Thyroid gland (tissue), 4 donors: ENCODE measurements at places on chromosomes 12 and 14. TPM values are rescaled to one million over a fixed set of nuclear protein-coding genes. Genes with fewer than 3 reads are reported as not detected.
A peak's percentile ranks its signal among the peaks of the same experiment; 100 is the strongest.

- no peaks in the 10 kb centered on the region for H3K36me3 ChIP-seq
- H3K27me3 ChIP-seq, result no peaks in the 10 kb centered on the region
- H3K4me1 ChIP-seq, result peaks cover 11% of the 10 kb centered on the region
- no peak overlapping the region for H3K4me3 ChIP-seq
These were observed 32.9 kb downstream of the NDUFA12 start for GRCh38 chr12:94970560-94970959.

DNA sequence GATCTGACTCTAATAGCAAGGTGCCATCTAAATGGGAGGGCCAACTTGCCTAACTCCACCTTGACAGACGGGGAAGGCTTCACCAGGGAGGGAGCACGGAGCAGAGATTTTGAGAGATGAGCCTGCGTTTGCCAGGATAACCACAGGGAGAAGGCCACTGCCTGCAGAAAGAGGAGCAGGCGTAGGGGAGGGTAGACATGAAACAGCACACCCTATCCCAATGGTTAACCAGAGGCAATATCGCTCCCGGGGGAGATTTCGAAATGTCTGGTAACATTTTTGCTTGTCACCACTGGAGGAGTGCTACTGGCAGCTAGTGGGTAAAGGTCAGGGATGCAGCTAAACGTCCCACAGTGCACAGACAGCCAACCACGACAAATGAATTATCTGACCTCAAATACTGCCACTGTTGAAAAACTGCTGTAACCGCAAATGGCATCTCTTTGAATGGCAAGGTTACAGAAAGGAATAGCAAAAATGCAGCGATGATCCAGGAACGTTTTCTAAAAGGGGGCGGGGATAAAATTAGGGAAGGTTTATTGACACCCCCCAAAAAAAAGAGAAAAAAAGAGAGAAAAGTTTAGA is 126.0 kb upstream of the ATF7IP start:
- no peaks in the 10 kb centered on the region for H3K27me3 ChIP-seq
- no peak overlapping the region for H3K4me3 ChIP-seq
- H3K36me3 ChIP-seq, result no peaks in the 10 kb centered on the region
- no peak for DNase-seq
- no peaks in the 10 kb centered on the region for H3K4me1 ChIP-seq
- no peak overlapping the region for H3K27ac ChIP-seq

- no peaks in the 10 kb centered on the region for H3K27me3 ChIP-seq
- H3K27ac ChIP-seq, result no peak overlapping the region
- no peaks in the 10 kb centered on the region for H3K4me1 ChIP-seq
- no peak overlapping the region for H3K4me3 ChIP-seq
These were observed 9.5 kb downstream of the TSPAN11 start for GRCh38 chr12:30936036-30936435.

DNA sequence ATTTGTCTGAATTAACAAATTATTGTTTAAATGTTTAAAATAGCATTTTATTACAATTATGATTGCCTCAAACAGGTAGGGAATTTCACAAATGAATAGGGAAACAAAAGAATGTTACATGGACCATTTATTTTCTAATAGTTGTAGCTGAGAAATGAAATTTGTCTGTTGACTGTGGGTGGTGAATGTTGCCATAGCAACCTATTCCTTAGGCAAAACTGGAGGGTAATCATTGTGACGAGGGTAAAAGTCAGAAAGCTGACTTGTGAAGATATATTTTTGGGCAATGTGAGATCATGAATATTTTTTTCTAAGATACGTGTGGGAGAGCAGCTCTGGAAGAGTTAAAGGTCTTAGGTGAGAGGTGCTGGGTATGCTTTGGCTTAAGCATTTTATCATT is 24.2 kb upstream of the CLEC14A start:
- no peaks in the 10 kb centered on the region for H3K27me3 ChIP-seq
- DNase-seq, result no peak
- H3K27ac ChIP-seq, result no peak overlapping the region
- H3K4me1 ChIP-seq, result no peaks in the 10 kb centered on the region

- peak within 1 kb of the TSS; percentile 93 for H3K27ac ChIP-seq
- no peaks in the 10 kb centered on the region for H3K27me3 ChIP-seq
- peak; percentile 94 for DNase-seq
- H3K36me3 ChIP-seq, result no peaks in the 10 kb centered on the region
- peaks cover 40% of the 10 kb centered on the region for H3K4me1 ChIP-seq
- no peak within 1 kb of the TSS for H3K4me3 ChIP-seq
These were observed at the start of gene RNF212B for GRCh38 chr14:23237772-23238594. RNF212B (plus strand) TSS chr14:23237936; CDS start chr14:23240346, 2,410 bp downstream.

DNA sequence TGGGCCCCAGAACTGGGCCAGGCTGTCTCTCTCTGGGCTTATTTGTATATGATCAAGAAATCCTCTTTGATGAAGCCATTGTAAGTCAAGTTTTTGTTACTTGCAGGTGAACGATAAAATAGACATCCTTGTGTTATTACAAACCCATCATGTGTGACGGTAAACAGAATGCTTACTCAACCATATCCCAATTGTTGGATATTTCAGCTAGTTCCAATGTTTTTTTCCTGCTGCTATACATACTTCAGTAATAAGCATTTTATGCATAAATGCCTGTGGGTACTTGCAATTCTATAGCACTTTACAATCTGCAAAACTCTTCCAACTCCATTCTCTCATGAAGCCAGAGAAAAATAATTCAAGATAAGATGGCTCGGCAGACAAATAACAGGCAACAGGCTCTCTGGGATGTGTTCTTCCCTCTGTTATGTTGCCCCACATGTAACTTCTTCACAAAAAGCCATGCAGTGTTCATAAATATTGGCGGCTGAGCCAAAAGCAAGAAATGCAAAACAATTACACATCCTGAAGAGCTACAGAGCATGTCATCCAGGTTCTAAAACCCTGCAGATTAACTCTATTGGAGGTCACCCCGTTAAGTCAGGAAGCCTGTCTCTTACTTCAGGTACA is 69.5 kb downstream of the CLMN start:
- H3K4me3 ChIP-seq, result no peak overlapping the region
- peaks cover 21% of the 10 kb centered on the region for H3K4me1 ChIP-seq
- no peak for DNase-seq
- no peaks in the 10 kb centered on the region for H3K27me3 ChIP-seq

GRCh38 chr12:95205016-95205624 is 12.1 kb downstream of the FGD6 start:
- H3K4me1 ChIP-seq, result peaks cover 59% of the 10 kb centered on the region
- DNase-seq, result no peak
- H3K4me3 ChIP-seq, result no peak overlapping the region
- H3K27me3 ChIP-seq, result no peaks in the 10 kb centered on the region

GRCh38 chr12:22334410-22335100 is at the start of gene ST8SIA1:
ST8SIA1 (minus strand) TSS chr12:22334707; CDS start chr12:22334232, 475 bp downstream.
- peak; percentile 29 for DNase-seq
- peak within 1 kb of the TSS; percentile 43 for H3K4me3 ChIP-seq
- H3K27ac ChIP-seq, result no peak within 1 kb of the TSS
- no peaks in the 10 kb centered on the region for H3K27me3 ChIP-seq

GRCh38 chr14:92866901-92867865 is 55.8 kb upstream of the CHGA start:
- DNase-seq, result no peak
- H3K4me1 ChIP-seq, result no peaks in the 10 kb centered on the region
- no peaks in the 10 kb centered on the region for H3K27me3 ChIP-seq
- no peak overlapping the region for H3K4me3 ChIP-seq

DNA sequence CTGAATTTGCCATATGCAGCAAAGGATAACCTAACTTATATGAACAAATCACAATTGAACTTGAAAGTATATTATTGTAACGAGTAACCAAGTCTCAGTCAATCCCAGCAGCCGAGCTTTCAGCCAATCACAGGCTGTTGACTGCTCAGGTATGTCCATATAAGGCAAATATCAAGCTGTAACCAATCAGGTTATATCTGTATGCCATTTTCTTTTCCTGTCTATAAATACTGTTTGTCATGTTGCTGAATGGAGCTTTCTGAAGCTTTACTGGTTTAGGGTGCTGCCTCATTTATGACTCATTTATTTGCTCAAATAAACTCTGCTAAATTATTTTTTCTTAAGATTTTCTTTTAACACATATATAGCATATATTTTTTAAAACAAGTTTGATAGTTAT is 1059.5 kb downstream of the GALC start:
- no peaks in the 10 kb centered on the region for H3K4me1 ChIP-seq
- H3K27me3 ChIP-seq, result no peaks in the 10 kb centered on the region
- H3K36me3 ChIP-seq, result no peaks in the 10 kb centered on the region
- H3K4me3 ChIP-seq, result no peak overlapping the region

DNA sequence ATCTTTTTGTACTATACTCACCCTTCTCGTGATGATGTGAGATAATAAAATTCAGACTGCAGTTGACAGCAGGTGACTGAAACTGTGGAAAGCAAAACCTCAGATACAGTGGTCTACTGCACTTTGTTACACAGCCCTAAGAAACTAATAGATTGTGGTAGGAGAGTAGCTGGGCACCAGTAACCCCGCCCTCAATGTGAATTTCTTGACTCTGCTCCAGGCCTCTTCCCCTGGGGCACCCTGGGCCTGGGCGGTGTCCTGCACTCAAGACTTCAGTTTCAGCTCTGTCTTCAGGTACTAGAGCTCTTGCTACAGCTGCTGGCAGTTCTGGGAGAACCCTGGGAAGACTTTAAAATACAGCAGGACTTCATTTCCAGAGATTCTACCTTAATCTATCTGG is 197.6 kb upstream of the AVPR1A start:
- H3K4me1 ChIP-seq, result peaks cover 13% of the 10 kb centered on the region
- no peaks in the 10 kb centered on the region for H3K27me3 ChIP-seq
- no peak overlapping the region for H3K27ac ChIP-seq
- no peaks in the 10 kb centered on the region for H3K36me3 ChIP-seq

GRCh38 chr12:22893878-22894277 is 268.9 kb downstream of the ETNK1 start:
- H3K27me3 ChIP-seq, result no peaks in the 10 kb centered on the region
- H3K27ac ChIP-seq, result no peak overlapping the region
- no peaks in the 10 kb centered on the region for H3K36me3 ChIP-seq
- DNase-seq, result no peak
- no peaks in the 10 kb centered on the region for H3K4me1 ChIP-seq
- no peak overlapping the region for H3K4me3 ChIP-seq

- H3K36me3 ChIP-seq, result peaks cover 10% of the 10 kb centered on the region
- no peaks in the 10 kb centered on the region for H3K27me3 ChIP-seq
- peaks cover 17% of the 10 kb centered on the region for H3K4me1 ChIP-seq
- no peak overlapping the region for H3K4me3 ChIP-seq
- peak; percentile 54 for DNase-seq
- no peak overlapping the region for H3K27ac ChIP-seq
These were observed 3.0 kb downstream of the DHRS1 start for GRCh38 chr14:24296341-24297157.

- no peak overlapping the region for H3K4me3 ChIP-seq
- H3K27ac ChIP-seq, result no peak overlapping the region
- no peak for DNase-seq
- H3K36me3 ChIP-seq, result no peaks in the 10 kb centered on the region
These were observed 4.4 kb downstream of the TBX5 start for GRCh38 chr12:114401328-114402083.

DNA sequence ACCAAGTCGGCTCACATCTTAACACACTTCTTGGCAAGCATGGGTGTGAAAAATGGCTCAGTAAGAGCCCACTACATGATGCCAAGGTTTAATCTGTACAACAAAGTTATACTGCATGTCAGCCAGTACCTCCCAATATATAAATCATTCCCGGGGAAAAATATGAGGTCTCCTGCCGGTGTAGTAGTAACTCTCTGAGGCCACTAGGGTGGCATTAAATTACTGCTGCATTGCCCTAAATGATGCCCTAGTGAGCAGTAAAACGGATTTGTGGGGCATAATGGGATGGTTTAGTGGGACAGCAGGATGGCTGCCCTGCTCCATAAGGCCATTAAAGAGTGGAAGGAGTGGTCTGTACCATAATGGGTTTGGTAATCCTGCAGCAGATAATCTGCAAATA is 267.7 kb downstream of the MED13L start:
- no peak overlapping the region for H3K4me3 ChIP-seq
- H3K36me3 ChIP-seq, result peaks cover 20% of the 10 kb centered on the region
- DNase-seq, result no peak
- no peaks in the 10 kb centered on the region for H3K27me3 ChIP-seq
- no peaks in the 10 kb centered on the region for H3K4me1 ChIP-seq

DNA sequence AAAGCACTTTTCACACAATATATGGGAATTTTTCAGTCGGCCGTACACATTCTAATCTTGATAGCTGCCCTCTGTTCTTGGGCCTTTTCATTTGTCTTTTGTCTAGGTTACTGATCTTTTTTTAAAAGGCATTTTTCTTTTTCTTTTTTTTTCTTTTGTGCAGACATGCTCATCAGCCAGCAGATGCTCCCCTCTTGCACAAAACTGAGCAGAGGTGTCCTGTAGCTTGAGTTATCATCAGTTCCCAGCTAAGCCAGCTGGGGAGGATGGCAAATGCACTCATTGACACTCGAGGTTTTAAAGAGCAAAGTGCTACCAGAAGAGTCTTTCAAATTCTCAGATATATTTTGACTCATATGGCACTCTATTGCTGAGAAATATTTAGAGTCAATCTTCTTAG is 913.9 kb upstream of the SEL1L start:
- no peaks in the 10 kb centered on the region for H3K36me3 ChIP-seq
- H3K4me3 ChIP-seq, result no peak overlapping the region
- no peak overlapping the region for H3K27ac ChIP-seq
- H3K4me1 ChIP-seq, result no peaks in the 10 kb centered on the region

GRCh38 chr14:99447739-99448138 is 32.9 kb downstream of the SETD3 start:
- H3K4me1 ChIP-seq, result no peaks in the 10 kb centered on the region
- no peak overlapping the region for H3K27ac ChIP-seq
- DNase-seq, result no peak
- no peaks in the 10 kb centered on the region for H3K27me3 ChIP-seq
- H3K4me3 ChIP-seq, result no peak overlapping the region

DNA sequence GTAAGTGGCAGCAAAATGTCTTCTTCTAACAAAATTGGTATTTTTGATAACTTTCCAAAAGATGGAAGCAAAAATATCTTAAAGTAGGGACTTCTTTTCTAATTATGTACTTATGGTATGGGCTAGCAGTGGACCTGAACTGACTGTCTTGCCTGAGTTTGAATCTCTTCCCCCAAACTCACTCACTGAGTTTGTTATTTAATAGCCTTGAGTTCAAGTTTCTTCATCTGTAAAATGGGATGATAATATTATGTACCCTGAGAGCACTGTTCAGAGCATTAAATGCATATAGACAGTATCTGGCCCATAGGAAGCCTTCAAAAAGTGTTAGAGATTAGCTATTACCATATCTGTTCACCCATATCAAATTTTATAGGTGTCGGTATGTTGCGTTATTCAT is 210.4 kb upstream of the NUDT4 start:
- no peak overlapping the region for H3K27ac ChIP-seq
- H3K4me3 ChIP-seq, result no peak overlapping the region
- no peaks in the 10 kb centered on the region for H3K36me3 ChIP-seq
- H3K27me3 ChIP-seq, result no peaks in the 10 kb centered on the region
- no peaks in the 10 kb centered on the region for H3K4me1 ChIP-seq
- no peak for DNase-seq

Gene CCDC184
- 0.54 TPM for total RNA-seq

Gene RIMBP2
- total RNA-seq, result 0.11 TPM

Gene VSIG10
- total RNA-seq, result 62.0 TPM

Gene AJUBA
- total RNA-seq, result 40.5 TPM

Gene PTPN6
- 31.3 TPM for total RNA-seq

Gene NKX2-1
- 279 TPM for total RNA-seq

Gene SCN8A
- total RNA-seq, result 1.5 TPM
